ENCODE measurements at places on chromosomes 16 and 17.

DNA sequence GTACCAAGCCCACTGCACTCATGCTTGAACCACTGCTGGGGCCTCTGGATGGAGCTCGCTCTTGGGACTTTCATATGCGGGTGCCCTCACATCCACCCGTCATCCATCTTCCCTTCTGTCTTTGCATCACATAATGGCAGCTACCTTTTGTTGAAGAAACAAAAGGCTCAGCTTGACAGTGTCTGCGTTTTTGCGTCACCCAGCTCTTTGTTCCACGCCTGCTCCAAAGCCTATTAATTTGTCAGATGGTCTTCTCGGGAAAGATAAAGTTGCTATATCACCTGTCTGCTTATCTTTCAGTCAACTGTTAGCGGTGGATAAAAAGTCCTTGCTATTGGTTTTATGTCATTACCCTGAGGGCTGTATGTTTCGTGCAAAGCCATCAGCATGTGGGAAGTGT, 18.1 kb upstream of the BCO1 start:
- DNase-seq, result no peak

DNA sequence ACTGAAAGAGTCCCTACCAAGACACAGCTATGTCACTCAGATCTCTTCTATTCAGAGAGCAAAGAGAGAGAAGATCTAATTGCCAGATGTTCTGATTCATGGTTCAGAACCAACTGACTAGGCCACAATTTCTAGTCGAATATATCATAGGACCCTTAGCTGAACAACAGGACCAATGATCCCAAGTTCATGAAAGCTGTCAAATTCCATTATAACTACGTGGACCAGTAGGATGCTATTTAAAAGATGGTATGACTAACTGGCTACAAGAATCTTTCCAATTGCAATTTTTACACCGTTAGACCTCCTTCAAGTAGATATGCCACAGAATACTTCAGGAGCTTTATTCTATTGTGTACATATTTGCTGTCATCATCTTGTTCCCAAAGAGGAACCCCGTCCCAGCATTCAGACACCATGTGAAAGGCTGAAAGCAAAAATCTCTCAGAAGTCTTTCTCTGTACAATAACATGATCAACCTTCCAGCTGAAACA, 26.0 kb downstream of the DCUN1D3 start:
- DNase-seq, result no peak

DNA sequence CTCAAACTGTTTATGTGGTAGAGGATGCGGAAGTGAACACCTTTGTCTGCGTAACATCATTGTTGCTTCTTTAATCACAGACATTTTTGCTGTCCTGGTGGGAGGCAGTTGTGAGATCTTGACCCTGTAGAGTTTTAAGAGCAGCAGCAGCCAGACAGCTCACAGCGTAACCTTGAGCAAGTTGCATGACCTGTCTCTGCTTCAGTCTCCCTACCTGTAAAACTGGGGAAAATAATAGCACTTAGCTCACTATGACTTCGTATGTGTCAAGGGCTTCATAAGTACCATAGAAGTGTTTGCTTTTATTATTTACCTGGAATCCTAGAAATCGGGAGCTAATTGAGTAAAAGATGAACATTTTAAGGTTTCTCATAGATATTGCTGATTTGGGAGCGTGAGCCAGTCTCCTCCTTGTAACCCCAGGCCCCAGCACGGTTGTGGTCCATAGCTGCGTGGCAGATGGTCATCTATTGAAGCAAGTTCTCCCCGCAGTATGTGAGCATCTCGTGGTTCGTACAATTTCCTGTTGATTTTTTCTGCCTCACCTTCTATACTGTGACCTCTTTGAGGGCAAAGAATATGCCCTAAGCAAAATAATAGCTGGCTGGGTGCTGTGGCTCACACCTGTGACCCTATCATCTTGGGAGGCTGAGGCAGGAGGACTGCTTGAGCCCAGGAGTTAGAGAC, 34.4 kb downstream of the GPRC5B start:
- no peak for DNase-seq

DNA sequence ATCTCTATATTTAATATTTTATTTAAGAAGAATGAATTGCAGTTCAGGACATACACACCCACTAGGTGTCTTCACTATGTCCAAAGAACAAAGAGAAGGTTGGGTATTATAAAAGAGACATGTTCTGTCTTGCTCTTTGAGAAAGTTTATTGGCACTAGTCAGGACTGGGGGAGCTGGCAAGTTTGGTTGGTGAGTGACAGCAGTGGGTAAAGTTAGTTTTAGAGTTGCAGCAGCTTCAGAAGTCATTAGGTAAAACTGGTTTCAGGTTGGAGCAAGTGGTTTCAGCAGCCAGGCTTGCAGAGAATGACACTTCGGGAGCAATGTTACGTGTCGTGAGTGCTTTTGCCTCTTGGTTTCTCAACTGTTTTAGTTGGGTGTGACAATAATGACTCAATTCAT, 142.2 kb upstream of the HS3ST3A1 start:
- no peak for DNase-seq

GRCh38 chr17:6274310-6274709, 160.6 kb downstream of the AIPL1 start:
- no peak for DNase-seq

GRCh38 chr16:10362077-10362863, 23.6 kb upstream of the ATF7IP2 start:
- no peak for DNase-seq

GRCh38 chr16:49632086-49632794, 223.7 kb downstream of the ZNF423 start:
- DNase-seq, result no peak

DNA sequence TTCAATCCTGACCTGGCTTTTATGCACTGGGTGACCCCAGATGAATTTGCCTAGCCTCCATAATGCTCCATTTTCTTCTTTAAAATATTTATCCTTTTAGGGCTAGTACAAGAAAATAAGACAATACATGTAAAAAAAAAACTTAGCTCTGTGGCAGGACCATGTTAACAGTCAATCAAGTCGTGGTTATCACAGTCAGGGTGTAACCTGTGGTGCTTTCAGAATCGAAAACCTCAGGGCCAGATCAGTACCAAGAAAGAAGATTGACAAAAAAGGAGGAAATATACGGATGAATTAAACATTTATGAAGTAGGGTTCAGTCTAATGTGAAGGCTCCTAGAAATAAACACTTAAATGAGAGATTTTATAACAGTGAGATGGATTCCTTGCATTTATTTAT, 347.2 kb upstream of the MAF start:
- DNase-seq, result no peak

DNA sequence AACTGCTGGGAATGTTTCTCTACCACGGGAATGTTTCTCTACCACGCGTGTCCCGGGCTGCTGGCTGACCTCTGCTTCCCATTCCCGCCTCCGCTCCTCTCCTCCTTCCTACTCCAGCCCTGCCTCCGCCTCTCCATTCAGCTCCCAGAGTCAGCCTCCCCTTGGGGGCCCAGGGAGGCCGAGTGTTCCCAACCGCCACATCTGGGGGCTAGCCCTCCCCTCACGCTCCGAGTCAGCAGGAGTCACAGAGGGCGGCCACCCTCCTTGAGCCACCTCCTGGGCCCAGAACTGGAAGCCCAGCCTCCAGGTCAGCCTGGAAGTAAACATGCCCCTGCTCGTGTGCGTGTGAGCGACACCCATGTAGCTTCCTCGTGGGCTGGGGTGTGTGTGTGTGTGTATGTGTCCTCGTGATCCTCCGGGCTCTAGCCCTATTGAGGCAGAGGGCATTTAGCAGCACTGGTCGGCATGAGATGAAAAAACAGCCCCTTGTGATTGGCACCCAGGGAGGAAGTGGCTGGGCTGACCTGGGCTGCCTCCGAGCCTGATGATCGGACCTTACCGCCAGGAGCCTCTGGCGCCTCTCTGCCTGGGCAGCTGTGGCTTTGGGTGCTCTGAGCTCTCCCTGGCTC, 7.3 kb downstream of the CYGB start:
- no peak for DNase-seq

GRCh38 chr17:56638591-56639051, 45.1 kb downstream of the NOG start:
- no peak for DNase-seq

- DNase-seq, result no peak
Measured at GRCh38 chr17:12007466-12007865, 10.2 kb upstream of the ZNF18 start.

DNA sequence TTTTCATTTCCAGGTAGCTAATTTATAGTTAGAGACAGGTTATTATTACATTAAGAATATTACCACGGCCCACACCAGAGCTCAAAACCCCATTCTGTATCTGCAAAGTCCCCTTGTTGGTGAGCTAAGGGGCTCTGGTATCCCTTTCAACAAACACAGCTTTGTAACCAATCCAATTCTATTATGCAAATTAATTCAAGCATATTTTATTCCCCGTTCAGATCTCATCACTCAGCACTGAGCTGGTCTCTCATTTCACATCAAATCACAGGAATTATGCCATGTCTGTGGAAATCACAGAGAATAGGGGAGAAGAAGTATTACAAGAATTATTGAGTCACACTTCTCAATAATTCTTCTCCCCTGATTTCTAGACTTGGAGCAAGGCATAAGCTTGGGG, 111.7 kb downstream of the CDH11 start:
- DNase-seq, result no peak

GRCh38 chr16:8694795-8695728, 20.6 kb downstream of the ABAT start:
- no peak for DNase-seq

DNA sequence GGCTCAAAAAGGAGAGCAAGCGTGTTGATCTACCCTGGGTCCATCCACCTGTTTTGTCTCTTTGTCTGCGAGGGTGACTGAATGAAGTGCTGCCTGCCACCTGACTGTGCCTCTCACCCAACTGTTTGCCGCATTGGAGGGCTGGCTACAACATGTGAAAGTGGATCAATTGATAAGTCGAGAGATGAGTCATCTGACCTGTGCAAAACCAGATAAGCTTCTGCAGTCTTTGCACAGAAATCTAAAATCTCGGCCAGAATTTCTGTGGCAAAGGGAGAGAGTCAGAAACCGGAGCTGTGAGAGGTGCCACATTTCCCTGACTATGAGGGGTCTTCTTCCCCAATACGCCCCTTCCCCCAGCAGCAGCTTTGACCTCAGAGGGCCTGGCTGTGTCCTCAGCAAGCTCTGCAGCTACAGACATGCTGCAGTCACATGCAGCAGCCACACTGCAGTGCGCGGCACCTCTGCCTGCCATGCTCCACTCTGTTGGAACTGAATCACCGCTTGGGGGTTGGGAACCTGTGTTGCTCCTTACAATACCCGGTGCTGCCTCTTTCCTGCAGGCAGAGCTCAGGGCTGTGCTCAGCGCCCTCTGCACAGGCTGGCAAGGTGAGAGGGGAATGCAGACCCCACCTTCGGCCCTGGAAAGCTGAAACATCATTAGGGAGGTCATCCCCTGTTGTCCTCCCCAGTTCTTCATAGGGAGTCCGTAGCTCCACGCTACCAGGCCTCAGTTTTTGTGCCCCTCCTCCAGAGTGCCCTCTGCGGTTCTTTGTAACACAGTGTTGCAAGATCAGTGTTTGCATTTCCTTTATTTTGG, 16.2 kb upstream of the HAS3 start:
- DNase-seq, result no peak

DNA sequence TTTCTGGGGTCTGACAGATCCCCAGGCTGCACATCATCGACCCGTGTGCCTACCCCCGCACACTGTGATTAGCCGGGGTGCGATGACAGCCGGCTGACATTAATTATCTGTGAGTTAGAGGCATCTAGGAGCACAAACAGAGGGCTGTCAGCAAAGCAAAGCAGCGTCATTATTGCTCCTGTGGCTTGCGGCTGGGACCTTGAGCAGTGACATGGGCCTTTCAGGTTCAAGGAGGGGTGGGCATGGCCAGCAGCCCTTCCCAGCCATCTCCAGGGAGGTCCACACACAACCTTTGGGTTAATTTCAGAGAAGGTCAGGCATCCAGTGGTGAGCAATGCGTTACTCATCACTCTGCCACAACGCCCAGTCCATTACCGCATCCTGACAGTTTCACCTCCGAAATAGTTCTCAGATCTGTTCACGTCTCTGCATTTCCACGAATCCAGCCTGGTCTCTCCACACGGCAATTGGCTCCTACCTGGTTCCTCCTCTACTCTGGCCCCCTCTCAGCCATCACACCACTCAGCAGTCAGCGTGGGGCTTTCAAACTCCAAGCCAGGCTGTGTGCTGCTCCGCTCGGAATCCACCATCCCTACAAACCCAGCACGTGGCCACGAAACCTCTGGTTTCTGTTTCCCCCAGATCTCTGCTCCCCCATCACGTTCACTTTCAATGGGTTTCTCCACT, 249.7 kb upstream of the C16orf82 start:
- no peak for DNase-seq

All from stimulated activated CD4-positive, alpha-beta T cell treated with anti-CD3 and anti-CD28 coated beads, Interleukin-12 subunit alpha, Interleukin-12 subunit beta, amount 100 ng/mL, for 24 hours (primary cell).